ENCODE measurements at places on chromosomes 1 and 21.
A peak's percentile ranks its signal among the peaks of the same experiment; 100 is the strongest.

DNA sequence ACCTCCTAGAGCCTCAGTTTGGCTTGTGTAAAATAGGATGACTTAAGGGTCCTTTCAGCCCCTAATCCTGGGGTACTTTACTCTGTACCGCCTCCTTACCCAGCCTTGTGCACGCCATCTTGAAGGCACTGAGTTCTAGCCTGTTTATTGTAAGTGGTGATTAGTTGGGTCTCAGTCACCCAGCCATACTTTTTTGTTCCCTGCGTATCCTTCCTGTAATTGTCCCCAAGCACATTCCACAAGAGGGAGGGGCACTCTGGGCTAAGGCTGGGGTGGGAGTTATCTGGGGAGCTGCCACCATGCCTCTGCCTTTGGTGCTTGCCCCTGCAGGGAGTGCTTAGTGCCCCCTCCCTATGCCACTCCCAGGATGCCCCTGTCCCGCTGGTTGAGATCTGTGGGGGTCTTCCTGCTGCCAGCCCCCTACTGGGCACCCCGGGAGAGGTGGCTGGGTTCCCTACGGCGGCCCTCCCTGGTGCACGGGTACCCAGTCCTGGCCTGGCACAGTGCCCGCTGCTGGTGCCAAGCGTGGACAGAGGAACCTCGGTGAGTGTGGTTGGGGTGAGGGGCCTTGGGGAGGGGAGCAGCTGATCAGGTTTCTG, 856 bp downstream of the FDPS start:
- DNase-seq: no peak

- DNase-seq: peak; percentile 24
These were observed 2.1 kb upstream of the PEX10 start for GRCh38 chr1:2414297-2414958.

DNA sequence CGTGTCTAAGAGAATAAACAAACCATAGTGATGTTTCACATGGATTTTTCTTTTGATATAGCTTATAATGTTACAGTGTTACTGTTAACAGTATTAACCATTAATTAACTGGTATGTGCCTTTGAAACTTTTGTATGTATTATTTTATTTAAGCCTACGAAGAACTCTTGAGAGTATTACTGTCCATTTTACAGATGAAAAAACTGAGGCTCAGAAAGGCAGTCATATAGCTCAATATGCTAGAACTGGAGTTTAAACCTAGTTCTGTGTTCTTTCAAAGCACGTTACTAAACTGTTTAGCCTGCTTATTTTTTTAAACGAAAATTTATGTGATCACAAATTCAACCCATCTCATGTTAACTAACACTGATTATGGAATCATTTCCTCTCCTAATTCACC, 83.5 kb downstream of the POU2F1 start:
- DNase-seq: no peak

- no peak for DNase-seq
These were observed 5.9 kb upstream of the FNDC5 start for GRCh38 chr1:32876341-32877210.

- peak; percentile 42 for DNase-seq
These were observed 858.7 kb downstream of the USP25 start for GRCh38 chr21:16588433-16588860.

GRCh38 chr1:197399755-197400521, 131.9 kb downstream of the CRB1 start:
- peak; percentile 20 for DNase-seq

GRCh38 chr1:222284466-222284865, 263.4 kb downstream of the HHIPL2 start:
- no peak for DNase-seq
